ENCODE measurements at places on chromosomes 5 and 9. TPM values are rescaled to one million over a fixed set of nuclear protein-coding genes. Genes with fewer than 3 reads are reported as not detected.

Gene ACOT12
- total RNA-seq: not detected

Gene TEX48
- 0.48 TPM for total RNA-seq

Gene PCDHGB3
- total RNA-seq: 0.25 TPM

Gene RNF20
- total RNA-seq: 43.1 TPM

Gene WDR38
- total RNA-seq: not detected

Measured in activated CD4-positive, alpha-beta memory T cell treated with anti-CD3 and anti-CD28 coated beads, Interleukin-2, amount 10 ng/mL, durations not matched to agents 7 days and 5 days (primary cell).